ENCODE measurements at places on chromosomes 6 and 20.

DNA sequence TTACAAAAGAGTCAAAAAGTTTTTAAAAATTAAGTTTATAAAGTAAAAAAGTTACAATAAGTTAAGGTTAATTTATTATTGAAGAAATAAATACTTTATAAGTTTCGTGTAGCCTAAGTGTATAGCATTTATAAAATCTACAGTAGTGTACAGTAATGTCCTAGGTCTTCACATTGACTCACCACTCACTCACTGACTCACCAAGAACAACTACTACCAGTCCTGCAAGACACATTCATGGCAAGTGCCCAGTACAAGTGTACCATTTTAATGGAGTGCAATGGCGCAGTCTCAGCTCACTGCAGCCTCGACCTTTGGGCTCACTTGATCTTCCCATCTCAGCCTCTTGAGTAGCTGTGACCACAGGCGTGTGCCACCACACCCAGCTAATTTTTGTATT lies 128.2 kb downstream of the GPX5 start:
- DNase-seq, result no peak

DNA sequence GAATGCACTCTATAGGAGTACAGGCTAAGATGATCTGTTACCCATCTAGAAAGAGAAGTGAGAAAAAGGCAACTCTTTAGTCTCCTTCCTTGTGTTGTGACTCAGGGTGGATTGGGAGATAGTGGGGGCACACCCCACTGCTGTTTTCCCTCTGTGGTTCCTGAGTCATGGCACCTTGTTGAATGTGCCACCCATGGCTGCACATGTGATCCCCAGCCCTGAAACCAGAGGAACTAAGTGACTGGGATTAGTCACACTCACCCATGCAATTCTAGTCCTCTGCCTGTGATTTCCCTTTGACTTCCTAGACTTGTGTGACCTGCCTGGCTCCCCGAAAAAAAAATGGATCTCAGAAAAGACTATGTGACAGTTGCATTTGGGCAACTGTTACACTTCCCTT lies 48.6 kb upstream of the HTR1B start:
- DNase-seq, result no peak

GRCh38 chr20:59820204-59821041 lies 113.0 kb downstream of the SYCP2 start:
- no peak for DNase-seq

GRCh38 chr6:87407561-87407900 lies 241 bp upstream of the CFAP206 start:
- peak; percentile 20 for DNase-seq

GRCh38 chr20:642398-643174 lies 10.4 kb downstream of the SRXN1 start:
- no peak for DNase-seq

GRCh38 chr20:59770270-59770669 lies 163.2 kb downstream of the SYCP2 start:
- no peak for DNase-seq

DNA sequence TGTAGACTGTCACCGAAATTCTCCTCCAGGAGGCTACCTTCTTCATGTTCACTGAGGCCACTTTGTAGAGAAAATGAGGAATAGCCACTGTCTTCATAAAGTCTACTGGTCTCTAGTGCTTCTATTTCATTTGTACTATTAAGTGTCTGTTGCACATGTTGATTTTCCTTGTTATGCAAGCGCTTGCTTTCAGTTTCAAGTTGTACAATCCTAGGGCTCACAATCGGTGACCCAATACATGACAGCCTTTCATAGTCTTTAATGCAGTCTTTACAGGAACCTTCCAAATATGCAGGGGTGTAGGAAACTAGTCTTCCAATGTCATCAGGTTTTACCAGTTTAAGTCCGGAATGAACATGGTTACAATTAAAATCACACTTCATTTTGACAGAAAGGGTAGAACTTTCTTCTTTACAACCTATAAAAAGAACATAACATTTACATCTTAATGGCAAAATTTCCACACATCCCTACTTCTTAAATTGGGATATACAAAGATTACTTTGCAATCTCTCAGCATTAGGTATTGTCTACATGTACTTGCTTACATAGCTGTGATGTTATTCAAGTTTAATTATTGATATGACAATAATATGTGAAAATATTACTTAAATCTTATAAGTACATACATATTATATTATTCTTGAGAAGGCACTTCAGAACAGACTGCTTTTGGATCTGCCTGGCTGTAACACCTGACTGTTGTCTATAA lies 7.5 kb downstream of the FBXO5 start:
- DNase-seq, result no peak

- DNase-seq, result peak; percentile 20
Measured at GRCh38 chr20:41078329-41078728, 49.7 kb downstream of the TOP1 start.

DNA sequence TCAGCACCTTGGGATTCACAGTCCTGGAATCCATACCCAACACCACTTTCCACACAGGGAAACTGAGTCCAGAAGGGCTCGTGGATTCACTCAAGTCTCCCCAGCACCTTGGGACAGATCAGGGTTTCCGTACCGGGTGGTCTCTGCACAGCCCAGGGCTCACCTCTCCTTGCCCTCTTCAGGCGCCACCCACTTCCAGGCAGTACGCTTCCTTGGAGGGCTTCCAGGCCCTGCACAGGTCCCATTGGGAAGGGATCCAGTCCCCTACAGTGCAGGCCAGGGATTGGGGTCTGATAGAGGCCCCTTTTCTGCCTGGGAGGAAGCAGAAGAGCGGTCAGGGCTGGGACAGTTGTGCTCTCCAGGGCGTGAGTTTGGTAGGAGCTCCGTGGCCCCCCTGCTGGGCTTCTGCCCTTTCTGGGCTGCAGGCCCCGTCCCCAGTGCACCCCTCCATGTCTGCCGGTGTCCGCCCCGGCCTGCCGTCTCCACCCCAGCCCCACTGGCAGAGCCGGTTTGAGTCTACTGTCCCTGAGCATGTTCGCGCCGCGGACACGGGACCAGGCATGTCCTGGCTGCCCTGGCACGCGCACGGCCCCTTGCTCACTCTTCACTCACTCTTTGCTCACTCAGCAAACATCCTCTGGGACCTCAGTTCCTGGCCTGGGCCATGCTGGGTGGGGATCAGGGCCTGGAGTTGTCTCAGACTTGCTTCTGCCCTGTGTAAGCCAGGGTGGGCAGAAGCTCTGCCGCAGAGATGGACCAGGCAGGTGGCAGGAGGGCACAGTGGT lies 12.6 kb downstream of the SRC start:
- no peak for DNase-seq

DNA sequence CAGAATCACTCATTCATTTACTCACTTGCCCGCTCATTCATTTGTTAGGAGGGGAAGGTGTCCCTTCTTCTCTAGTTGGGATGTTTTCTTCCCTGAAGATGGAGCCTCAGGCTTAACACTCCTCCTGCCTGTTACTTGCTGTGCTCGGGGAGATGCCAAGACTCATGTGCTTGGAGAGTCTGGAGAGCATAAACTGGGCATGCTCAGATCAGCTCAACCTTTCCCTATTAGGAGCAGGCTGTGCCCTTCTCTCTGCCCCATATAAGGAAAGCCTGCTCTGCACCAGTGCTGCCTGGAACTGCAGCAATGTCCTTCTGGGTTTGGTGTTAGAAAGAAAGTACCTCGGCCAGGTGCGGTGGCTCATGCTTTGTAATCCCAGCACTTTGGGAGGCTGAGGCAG lies 18.0 kb upstream of the UBE2V1 start:
- no peak for DNase-seq

GRCh38 chr6:6975459-6976111 lies 132.2 kb upstream of the RREB1 start:
- DNase-seq, result no peak

GRCh38 chr6:18595774-18596530 lies 208.8 kb downstream of the RNF144B start:
- DNase-seq, result peak; percentile 47

- no peak for DNase-seq
Measured at GRCh38 chr6:16089232-16090062, 39.4 kb upstream of the MYLIP start.

GRCh38 chr6:28838634-28839442 lies 84.9 kb downstream of the TRIM27 start:
- DNase-seq, result peak; percentile 43

GRCh38 chr20:51460569-51461265 lies 81.8 kb downstream of the NFATC2 start:
- DNase-seq, result no peak

- no peak for DNase-seq
Measured at GRCh38 chr20:44111712-44112335, 75.2 kb downstream of the JPH2 start.

DNA sequence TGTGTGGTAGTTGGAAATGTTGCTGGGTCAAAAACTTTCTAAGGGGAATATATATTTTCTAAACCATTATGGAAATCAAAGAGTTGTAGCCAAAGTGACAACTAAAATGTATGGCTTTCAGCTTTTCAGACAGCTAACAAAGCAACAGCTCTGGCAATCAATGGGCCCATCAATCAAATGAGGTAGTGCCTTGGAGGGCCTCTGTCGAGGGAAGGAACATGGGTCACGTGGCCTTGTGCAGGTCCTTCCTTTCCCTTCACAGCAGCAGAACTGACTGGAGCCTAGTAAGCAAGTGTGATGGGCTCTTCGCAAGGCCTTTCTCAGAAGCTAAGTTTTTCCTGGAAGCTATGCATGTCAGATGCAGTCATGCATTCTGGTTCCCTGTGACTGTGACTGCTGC lies 17.9 kb downstream of the FAXC start:
- no peak for DNase-seq

GRCh38 chr6:129481706-129482105 lies 228.3 kb downstream of the ARHGAP18 start:
- no peak for DNase-seq

- no peak for DNase-seq
Measured at GRCh38 chr20:32623667-32624157, 38.6 kb upstream of the NOL4L start.

- peak; percentile 68 for DNase-seq
Measured at GRCh38 chr20:4041748-4042411, 26.5 kb upstream of the RNF24 start.

GRCh38 chr6:105163183-105163582 lies 16.6 kb downstream of the POPDC3 start:
- no peak for DNase-seq

DNA sequence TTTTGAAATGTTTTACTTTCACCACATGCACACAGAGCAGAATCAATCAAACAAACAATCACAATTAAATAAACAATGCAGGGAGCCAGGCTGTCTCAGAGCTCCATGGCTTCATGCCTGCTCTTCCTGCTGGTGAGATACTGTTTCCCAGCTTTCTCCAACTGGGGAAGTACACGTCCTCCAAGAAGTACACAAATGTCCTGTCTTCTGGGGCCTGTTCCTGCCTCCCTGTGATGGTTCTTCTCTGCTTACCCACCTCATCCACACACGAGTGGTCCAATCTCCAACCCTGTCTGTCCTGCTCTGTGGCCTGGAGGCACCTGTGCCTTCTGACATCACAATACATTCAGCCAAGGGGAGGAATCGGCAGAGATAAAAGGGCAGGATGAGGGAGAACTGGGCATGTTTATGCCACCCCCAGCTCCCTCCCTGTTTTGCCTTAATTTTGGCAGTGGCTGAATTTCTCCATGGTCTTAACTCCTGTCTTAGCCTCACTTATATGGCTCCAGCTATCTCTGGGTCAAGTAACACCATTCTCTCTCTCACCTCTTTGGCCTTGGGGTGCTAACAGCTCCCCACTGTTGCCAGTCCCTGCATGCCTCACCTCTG lies 25.3 kb upstream of the TTPAL start:
- DNase-seq, result no peak

- DNase-seq, result no peak
Measured at GRCh38 chr20:38806855-38807655, 1.6 kb downstream of the PPP1R16B start.

DNA sequence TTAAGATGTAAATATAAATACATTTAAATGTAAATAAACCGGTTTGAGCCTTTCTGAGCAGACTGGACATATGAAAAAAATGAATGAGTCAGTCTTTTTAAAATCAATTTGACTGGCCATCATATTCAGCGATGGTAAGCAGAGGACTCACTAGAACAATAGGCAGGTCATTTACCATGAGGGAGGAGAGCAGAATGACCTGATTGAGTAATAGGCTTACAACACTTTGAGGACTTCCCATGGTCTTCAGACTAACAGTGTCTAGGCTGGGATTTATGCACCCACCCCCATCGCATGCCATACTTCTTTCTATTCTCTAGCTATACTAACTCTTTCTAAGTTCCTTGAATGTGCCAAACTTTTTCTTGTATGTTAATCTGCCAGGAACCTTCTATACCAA lies 241.9 kb upstream of the RAB32 start:
- DNase-seq, result no peak

GRCh38 chr6:127921982-127922381 lies 21.1 kb upstream of the THEMIS start:
- no peak for DNase-seq

DNA sequence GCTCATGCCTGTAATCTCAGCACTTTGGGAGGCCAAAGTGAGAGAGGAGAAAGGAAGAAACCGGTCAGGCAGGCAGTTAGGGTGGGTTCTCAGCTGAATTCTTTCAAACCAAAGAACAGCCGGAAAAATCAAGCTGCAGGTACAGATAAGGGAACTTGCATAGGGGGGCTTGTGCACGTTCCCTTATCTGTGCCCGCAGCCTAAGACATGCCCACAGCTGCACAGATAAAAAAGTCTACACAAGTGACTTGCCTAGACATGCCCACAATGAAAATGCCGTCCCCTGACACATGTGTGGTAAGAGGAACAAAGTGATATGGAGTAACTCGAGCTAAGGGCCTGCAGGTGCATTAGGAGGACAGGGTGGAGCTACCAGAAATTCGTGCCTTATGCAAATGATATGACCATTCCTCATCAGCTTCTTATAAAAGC lies 175.8 kb upstream of the SALL4 start:
- DNase-seq, result no peak

- DNase-seq, result no peak
Measured at GRCh38 chr6:100461278-100461916, 3.3 kb downstream of the SIM1 start.

- DNase-seq, result no peak
Measured at GRCh38 chr6:16758163-16758975, 2.9 kb downstream of the ATXN1 start.

- DNase-seq, result no peak
Measured at GRCh38 chr6:142722841-142723240, 222.1 kb downstream of the HIVEP2 start.

- DNase-seq, result no peak
Measured at GRCh38 chr6:14716499-14717146, 529.2 kb upstream of the JARID2 start.

DNA sequence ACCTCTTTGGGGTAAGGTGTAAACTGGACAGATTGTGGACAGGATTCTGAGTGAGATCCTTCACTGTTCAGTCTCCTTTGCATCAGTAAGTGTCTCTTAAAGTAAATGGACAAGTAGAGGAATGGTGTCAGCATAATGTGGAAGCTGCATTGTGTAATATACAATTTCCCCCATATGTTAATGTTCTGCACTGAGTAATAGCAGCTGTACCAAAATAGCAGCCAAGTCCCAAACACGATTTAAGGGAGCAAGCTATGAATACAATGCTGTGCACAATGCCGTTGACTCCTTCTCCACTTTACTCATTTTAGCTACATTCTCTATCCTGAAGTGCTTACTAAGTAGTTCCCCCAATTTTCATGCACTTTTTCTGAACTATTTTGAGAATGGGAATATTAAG lies 21.1 kb upstream of the TRIM26 start:
- no peak for DNase-seq

Data from non-pigmented ciliary epithelial cell (primary cell).